GM04504 (cell line): ENCODE measurements at places on chromosomes 3 and 15.

GRCh38 chr3:152416808-152417580 lies 148.3 kb downstream of the MBNL1 start:
- DNase-seq = no peak

GRCh38 chr3:24829629-24830229 lies 335.1 kb upstream of the THRB start:
- DNase-seq = no peak

GRCh38 chr15:63111481-63111880 lies 10.2 kb upstream of the LACTB start:
- no peak for DNase-seq

- DNase-seq = no peak
Observed at GRCh38 chr15:36917411-36918267, 182.7 kb downstream of the MEIS2 start.

GRCh38 chr3:189295089-189295488 lies 123.3 kb downstream of the TPRG1 start:
- DNase-seq = no peak

DNA sequence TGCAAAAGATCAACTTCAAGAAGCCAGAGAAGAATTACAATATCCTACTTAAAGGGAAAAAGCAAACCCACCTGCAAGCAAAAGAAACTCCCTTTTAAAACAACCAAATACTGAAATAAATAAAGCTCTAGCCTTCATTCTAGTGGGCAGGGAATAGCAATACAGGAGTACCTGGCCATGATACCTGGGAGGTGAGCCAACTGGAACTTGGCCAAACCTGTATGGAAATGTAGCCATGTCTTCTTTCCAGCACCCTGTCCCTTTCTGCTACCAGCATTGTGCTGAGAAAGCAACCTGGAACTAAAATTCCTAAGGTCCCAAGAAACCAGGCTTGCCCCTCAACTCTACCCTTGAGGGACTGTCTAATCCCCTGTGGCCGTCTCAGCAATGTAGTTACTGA lies 530.0 kb downstream of the EPHB1 start:
- no peak for DNase-seq

GRCh38 chr15:93570527-93570926 lies 481.5 kb upstream of the RGMA start:
- no peak for DNase-seq

- DNase-seq = no peak
Observed at GRCh38 chr15:60721707-60722106, 242.8 kb upstream of the ICE2 start.

GRCh38 chr15:78638658-78639314 lies 2.2 kb downstream of the CHRNB4 start:
- DNase-seq = peak; percentile 3

DNA sequence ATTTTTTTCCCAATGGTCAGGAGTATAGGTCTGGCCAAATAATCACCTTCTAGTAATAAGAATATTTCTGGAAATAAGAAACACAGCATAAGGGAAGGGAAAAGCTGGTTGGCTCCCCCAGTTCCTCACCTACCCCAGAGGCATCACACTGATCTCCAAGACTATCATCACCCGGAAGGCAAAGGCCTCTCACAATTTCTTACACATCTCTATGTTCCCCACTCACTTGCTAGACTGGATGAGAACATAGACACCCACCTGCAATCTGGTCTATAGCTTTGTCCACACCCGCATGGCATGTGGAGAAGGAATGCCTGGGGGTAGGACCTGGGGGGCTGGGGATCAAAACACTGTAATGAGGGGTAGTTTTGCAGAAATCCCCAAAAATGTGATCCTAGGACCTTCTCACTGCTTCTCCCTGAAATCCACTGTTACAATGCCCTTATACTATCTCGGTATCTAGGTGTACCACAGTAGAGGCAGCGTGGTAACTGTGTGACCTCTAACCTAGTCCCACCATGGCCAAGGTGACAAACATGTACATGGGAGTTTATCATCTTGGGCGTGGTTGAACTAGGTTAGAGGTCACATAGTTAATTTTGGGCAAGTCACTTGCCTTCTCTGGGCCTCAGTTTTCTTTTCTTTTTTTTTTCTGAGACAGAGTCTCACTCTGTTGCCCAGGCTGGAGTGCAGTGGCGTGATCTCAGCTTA lies 29.5 kb upstream of the NRROS start:
- DNase-seq = no peak

DNA sequence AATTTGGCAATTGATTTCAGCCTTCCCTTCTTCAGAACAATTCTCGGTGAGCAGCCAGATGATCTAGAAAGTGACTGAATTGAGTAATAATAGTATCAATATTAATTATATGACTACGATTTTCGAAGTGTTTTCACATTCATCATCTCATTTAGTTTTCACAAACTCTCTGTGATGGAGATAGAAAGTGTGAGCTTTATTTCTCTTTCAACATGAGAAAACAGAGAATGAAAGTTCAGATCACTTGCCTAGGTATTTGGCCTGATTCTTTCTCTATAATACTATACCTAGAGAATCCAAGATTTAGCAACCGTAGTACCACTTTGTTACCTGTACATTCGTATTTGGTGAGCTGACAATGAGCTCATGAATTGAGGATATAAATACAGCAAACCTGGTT lies 739.2 kb upstream of the NR2F2 start:
- DNase-seq = no peak

DNA sequence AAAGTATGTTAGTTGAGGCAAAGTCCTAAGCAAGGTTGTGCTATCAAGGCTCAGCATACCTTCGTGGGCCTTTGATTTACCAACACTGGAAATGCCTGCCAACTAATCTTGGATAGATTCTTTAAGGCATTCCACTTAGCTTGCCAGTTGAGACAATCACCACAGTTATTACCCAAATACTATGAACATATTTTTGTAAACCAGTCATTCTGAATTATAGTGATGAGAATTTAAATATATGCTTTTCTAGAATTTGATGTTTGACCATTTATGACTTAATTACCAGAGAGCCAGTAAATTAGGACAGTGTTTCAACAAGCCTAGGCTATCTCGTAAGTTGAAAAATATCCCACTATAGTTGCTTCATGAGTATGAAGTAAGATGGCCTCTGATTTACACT lies 15.5 kb downstream of the TRIM59 start:
- peak; percentile 58 for DNase-seq

- no peak for DNase-seq
Observed at GRCh38 chr15:40739854-40740253, 15.2 kb downstream of the RMDN3 start.

GRCh38 chr15:92906563-92907081 lies 6.5 kb downstream of the CHD2 start:
- DNase-seq = no peak

DNA sequence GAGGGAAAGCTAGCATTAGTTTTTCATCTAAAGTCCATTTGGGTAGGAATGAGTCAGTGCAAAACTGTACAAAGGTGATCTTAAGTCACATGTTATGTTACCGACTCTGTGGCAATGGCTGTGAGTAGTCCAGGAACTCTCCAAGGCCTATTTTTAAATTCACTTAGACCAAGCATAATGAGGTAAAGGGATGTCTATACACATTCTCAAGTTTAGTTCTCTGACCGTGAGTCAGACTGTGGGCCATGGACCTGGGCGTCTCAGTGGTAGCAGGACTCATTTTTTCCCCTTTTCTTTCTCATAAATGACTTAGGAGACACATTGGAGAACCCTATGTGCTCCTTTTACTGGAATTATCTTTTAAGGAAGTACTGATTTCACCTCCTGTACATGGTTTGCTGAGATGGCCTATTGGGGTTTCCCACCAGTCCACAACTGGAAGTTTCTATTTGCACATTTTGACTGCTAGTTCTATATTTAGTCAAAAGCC lies 488.7 kb upstream of the TPRG1 start:
- peak; percentile 51 for DNase-seq

DNA sequence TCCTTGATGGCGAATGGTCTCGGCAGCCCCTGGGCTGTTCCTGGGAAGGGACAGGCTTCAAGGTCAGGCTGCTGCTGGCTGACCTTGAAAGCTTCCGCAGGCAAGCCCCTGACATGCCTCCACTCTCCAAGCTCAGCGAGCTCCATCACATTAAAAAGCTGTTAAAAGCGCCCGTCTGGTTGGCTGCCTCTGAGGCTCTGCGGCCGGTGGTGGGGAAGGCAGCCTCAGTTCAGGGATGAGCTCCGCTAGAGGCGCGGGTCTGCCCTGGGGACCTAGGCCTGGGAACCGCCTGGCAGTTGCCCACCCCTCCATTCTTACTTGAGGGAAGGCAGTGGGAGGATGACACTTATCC lies 103.8 kb downstream of the LINGO1 start:
- DNase-seq = no peak

GRCh38 chr3:17412950-17413530 lies 329.4 kb downstream of the TBC1D5 start:
- peak; percentile 28 for DNase-seq

DNA sequence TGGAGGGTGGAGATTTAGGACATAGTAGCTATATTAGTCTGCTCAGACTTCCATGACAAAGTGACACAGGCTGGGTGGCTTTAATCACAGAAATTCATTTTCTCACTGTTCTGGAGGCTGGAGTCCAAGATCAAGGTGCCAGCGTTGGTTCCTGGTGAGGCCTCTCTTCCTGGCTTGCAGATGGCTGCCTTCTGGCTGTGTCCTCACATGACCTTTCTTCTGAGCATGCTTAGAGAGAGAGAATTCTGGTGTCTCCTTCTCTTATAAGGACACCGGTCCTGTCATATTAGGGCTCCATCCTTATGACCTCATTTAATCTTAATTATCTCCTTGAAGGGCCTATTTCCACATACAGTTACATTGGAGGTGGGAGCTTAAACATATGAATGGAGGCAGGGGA lies 14.9 kb upstream of the SHC4 start:
- no peak for DNase-seq

- DNase-seq = no peak
Observed at GRCh38 chr3:102299125-102299877, 135.5 kb upstream of the ZPLD1 start.

DNA sequence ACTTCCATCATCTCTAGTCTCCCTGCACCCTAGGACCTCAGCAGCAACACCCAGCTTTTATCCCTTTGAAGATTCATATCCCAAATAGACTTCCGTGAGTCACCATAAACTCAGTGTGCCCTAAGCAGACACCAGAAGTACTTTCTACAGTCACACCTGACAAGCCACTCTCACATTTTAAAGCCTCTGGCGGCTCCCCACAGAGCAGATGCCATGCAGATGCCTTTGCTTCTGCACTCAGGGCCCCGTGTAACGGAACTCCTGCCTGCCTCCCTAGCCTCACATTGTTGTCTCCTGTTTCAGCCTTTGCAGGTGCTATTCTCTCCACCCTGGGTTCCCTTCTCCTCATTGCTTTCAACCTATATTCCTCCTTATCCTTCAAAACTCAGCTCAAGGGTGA lies 155.5 kb upstream of the SLC24A5 start:
- DNase-seq = no peak

GRCh38 chr3:140467796-140468315 lies 210.0 kb upstream of the TRIM42 start:
- DNase-seq = no peak

GRCh38 chr15:59993950-59994401 lies 10.1 kb upstream of the FOXB1 start:
- DNase-seq = no peak

DNA sequence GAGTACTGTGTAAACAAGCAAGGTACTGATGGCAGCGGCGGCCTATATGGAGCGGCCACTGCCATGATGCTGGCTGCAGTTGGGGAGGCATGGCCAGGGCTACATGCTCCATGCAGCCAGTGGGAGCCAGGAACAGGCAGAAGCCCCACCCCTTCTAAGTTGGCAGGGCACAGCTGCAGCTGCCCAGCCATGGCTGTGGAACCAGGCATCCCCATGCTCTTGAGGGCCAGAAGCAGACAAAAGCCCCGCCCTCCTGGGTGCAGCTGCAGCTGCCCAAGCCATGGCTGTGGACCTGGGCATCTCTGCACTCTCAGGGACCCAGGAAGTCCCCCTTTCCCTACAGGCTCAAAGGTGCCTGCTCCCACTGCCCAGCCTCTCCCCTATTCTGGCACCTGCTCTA lies 150.9 kb downstream of the FMN1 start:
- DNase-seq = no peak

- peak; percentile 71 for DNase-seq
Observed at GRCh38 chr15:62618432-62618831, 424.1 kb upstream of the TPM1 start.

DNA sequence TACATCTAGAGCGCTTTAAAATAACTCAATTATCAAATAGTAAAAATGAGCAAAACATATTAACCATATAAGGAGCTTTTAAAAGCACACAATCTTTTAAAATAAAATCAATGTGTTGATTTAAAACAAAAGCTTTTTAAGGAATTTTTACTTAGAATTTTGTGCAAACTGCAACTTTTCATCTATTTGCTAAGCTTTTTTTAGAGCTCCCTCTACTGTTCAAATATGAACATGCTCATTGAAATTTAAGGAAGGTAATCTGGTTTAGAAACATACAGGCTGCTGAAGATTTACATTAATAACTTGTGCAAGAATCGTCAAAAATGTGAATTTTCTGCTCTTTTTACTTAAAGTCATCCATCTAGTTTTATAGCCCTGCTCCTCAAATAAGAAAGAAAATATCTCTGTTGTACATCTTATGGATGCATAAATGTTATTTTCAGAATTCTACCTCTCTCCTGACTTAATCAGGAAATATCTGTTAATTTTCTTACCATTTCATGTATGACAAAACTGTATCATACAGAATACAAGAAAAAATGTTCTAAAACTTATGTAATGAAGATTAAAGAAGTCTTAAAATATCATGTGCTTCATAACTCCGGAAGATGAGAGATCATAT lies 469.4 kb upstream of the ROBO2 start:
- no peak for DNase-seq

DNA sequence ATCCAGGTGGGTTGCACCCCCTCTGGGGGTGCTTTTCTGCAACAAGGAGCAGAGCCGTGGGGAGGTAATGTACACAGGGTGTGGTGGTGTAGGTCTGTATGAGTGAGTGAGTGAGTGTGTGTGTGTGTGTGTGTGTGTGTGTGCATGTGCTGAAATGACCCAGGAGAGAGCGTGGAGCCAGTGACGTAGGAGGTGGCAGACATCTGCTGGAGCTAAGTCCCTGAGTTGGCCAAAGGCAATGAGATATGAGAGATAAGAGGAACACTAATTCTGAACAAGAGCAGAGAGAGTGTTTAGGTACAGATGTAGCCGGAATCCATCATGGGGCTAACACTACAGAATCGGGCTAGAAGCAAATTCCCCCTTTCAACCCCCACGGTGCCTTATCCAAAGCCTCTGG lies 27.6 kb downstream of the BDH1 start:
- DNase-seq = no peak

- no peak for DNase-seq
Observed at GRCh38 chr15:29031502-29032228, 145.9 kb downstream of the APBA2 start.

GRCh38 chr15:95284933-95285421 lies 1045.5 kb upstream of the NR2F2 start:
- DNase-seq = peak; percentile 54

- DNase-seq = no peak
Observed at GRCh38 chr3:195451373-195452015, 8.7 kb upstream of the ACAP2 start.

DNA sequence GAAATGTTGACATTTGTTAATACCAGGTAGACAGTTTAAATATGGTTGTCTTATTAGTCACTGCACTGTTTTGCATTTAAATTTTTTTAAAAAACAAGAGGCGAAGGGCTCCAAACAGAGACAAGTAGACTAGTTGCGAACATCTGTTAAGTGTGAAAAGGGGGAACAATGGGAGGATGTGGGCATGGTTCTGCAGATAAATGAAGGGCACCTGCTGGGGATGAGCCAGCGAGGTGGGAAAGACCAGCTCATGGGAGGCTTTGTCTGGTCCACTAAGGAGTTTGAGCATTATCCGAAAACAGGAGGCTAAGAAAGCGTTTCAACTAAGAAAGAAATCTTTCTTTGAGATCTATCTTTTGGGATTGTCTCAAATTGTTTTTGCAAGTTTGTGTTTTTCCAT lies 72.7 kb downstream of the FBN1 start:
- no peak for DNase-seq
